Spinal cord (tissue), 10 donors: ENCODE measurements at places on chromosomes 11 and 22.

GRCh38 chr11:2590965-2591754 lies 108.6 kb downstream of the KCNQ1OT1 start:
- peak; percentile 60 for DNase-seq

DNA sequence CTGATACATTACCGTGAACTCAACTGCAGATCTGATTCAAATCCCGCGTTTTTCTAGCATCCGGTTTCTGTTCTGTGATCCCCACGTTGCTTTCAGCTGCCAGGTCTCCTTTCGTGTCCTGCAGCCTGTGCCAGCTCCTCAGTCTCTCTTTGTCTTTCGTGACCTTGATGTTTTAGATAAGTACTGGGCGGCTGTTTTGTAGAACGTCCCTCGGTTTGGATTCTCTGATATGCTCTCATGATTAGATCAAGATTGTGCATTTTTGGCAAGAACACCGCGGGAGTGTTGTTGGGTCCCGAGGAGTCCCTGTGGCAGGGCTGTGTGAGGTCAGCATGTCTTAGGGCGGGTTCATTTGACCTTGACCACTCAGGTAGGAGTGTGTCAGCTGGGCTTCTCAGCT lies 38.6 kb downstream of the KCNQ1 start:
- DNase-seq = no peak

GRCh38 chr22:19943082-19944026 lies 1.7 kb upstream of the TXNRD2 start:
- peak; percentile 45 for DNase-seq

- peak; percentile 21 for DNase-seq
These were observed 911 bp downstream of the FGF19 start for GRCh38 chr11:69702769-69703452.

DNA sequence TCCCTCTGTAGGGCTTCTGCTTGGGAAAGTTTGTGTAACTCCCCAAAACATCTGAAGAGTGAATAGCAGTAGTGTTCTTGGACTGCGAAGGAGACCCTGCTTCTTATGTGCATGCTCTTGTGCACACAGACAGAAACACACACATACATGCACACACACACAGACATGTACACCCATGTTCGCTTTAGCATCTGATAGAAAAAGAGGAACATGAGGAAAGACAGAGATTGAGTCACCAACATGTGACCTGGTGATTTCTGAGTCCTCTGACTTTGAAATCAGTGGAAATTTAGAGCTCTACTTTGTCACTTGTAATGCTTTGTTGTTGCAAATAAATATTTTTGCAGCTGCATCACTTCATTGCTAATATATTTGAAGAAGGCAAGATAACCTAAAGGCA lies 23.8 kb downstream of the CD44 start:
- DNase-seq = no peak

GRCh38 chr11:34899633-34900016 lies 16.6 kb downstream of the APIP start:
- no peak for DNase-seq

DNA sequence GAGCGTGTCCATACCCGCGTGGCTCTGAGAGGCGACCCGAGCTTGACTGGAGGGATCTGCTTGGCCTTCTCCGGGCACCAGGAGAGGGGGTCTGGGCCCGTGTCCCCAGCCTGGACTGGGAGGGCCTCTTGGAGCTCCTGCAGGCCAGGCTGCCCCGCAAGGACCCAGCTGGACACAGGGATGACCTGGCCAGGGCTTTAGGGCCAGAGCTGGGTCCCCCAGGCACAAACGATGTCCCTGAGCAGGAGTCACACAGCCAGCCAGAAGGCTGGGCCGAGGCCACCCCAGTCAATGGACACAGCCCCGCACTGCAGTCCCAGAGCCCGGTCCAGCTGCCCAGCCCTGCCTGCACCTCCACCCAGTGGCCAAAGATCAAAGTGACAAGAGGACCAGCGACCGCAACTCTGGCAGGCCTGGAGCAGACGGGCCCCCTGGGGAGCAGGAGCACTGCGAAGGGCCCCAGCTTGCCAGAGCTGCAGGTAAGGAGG lies 38.2 kb downstream of the TRIOBP start:
- DNase-seq = no peak

DNA sequence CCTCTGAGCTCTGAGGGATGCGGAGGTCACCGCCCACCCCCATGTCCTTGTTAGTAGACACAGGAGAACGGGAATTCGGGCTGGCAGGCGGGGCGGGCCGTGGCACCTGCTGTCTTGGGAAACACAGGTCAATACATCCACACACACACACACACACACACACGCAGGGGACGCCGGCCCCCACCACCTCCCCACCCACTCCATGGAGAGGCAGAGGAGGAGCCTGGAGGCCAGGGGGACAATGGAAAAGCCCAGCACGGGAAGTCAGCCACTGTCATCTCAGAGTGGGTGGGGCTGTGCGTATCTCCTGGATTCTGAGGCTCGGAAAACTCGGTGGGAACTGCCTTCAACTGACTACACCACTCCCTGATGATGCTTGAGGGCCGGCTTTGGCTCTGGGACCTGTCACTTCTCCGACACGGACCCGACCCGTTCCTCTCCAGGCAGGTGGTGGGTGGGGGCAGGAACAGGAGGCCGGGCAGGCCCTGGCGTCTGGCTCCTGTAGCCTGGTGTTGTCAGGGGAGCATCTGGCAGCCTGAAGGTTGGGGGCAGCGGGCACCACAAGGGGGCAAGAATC lies 18.5 kb upstream of the TMEM184B start:
- DNase-seq = no peak

DNA sequence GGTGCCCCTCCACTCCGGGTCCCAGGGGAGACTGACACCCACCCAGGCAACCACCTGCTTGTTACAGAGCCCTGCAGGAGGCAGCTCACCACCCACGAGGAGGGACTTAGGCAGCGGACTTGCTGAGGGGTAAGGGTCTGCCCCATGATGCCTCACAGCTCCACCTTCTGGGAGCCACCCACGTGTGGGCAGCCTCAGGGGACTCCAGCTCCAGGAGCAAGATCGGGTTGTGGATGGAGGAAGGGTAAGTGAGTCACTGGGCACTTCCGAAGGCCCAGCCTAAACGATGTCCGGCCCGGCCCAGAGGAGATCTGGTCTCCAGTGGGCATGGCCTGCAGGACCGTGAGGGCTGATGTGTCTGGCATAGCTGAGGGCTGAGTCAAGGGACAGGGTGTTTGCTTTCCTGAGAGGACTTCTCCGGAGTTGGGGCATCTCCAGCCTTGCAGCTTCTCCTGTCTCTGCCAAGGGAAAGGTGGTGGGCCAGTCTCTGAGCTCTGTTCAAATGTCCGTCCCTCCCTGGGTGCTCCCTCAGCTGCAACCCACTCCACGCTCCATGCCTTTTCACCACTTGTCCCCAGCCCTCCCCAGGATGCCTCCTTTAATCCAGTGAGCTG lies 32.3 kb upstream of the P2RY2 start:
- DNase-seq = no peak

- DNase-seq = no peak
These were observed 109.7 kb upstream of the GALNT18 start for GRCh38 chr11:11731311-11732083.

- no peak for DNase-seq
These were observed 17.0 kb upstream of the KCTD14 start for GRCh38 chr11:78039919-78040671.

GRCh38 chr22:43821606-43822425 lies 9.7 kb upstream of the EFCAB6 start:
- DNase-seq = no peak
